ENCODE measurements at places on chromosomes 1 and 21.

DNA sequence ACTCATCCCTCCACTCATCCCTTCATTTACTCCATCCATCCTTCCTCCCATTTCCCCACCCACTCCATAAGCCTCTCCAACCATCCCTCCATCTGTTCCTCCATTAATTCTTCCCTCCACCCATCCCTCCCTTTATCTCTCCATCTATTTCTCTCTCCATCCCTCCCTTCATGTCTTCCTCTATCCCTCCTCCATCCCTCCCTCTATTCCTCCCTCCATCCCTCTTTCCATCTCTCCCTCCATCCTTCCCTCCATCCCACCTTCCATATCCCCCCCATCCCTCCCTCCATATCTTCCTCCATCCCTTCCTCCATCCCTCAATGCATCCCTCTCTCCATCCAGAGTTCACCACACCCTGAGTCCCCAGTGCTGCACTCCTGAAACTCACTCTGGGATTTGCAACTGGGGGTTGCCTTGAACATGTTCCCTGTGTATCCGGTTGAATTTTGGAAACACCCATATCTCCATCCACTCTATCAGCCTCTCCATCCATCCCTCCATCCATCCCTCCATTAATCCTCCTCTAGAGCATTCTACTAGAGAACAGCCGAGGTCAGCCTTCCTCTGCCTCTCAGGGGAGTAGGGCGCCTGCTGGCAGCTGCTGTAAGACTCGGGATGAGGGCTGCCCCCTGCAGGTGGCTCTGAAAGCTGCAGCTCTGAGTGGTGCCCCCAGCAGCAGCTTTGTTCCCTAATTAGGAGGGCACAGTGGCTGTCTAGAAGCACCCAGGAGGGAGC, 39.4 kb downstream of the ABCG1 start:
- DNase-seq: no peak

- DNase-seq: no peak
These were observed 32.8 kb upstream of the RHOU start for GRCh38 chr1:228702433-228702832.

GRCh38 chr1:202998836-202999750, 8.1 kb upstream of the TMEM183A start:
- peak; percentile 74 for DNase-seq

- DNase-seq: no peak
These were observed 72.9 kb downstream of the LBR start for GRCh38 chr1:225354906-225355305.

- DNase-seq: no peak
These were observed 15.8 kb downstream of the ADGRB2 start for GRCh38 chr1:31748365-31748764.

GRCh38 chr1:231460614-231461013, 38.5 kb upstream of the EGLN1 start:
- DNase-seq: no peak

- DNase-seq: no peak
These were observed 25.6 kb downstream of the SLC45A1 start for GRCh38 chr1:8343464-8344001.

DNA sequence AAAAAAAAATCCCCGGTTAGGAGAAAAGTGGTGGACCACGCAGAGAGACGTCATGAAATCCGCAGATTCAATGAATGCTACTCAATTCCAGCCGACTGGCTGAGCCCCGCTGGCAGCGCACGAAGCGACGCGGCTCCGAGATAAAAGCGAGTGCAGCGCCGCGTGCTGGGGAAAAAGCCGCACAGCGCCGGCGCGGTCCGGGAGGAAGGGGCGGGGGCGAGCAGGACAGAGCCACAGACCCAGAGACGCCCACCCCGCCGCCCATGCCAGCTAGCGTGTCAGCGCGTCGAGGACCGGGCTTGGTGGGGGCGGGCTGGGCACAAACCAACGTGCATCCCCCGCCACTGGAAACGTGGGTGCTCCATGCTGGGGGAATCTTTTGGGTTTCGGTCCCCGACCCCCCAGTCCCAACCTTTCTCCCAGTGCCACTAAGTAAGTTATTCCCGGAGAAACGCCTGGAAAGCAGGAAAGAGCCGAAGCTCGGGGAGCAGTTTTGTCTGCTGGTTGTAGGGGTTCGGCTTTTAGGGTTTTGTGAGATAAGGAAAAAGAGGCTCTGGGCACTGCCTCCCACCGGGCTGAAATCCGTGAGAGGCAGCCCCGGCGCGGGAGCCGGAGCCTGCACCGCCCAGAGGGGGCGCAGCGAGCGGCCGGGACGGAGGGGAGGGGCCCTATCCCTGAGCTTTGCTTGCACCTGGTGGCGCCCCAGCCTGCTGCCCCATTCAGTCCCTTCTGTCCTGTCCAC, at the start of gene KCNJ6:
Gene KCNJ6 (minus strand): TSS at position 148 of the 742 bp plus-strand sequence. CDS start 75,775 bp downstream, outside the sequence.
- peak; percentile 34 for DNase-seq

GRCh38 chr1:106398391-106398790, 658.1 kb upstream of the PRMT6 start:
- DNase-seq: no peak

DNA sequence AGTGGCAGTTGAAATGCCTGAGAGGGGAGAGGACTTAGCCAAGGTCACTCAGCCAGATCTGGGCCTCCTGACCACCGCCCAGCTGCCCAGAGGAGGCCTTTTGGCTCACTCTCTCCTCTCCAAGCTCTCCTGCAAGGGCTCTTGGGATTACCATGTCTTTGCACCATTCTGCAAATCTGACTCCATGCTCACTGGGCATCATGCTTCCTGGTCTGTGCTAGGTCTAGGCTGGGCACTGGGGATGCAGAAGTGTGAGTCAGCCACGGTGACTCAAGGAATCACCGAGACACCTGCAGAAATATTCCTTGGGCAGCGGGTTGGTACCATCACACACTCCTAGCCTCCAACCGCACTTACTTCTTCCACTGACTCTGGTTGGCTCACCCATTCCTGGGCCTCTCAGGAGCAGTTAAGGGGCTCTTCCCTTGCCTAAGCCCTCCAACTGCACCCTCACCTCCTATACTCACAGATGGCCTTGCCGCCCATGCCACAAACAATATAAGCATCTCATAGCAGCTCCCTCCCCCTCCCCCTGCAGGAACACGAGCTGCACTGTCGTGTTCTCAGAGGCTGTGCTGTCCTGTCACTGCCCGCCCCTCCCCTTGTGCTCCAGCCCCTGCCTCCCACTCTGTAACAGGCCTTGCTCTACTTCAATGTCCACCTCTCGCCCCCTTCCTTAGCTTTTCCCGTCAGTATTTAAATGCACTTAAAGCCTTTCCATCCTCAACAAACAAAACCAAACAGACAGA, 34.8 kb downstream of the CDCP2 start:
- DNase-seq: no peak

- DNase-seq: no peak
These were observed 195.8 kb upstream of the PKN2 start for GRCh38 chr1:88488237-88488636.

DNA sequence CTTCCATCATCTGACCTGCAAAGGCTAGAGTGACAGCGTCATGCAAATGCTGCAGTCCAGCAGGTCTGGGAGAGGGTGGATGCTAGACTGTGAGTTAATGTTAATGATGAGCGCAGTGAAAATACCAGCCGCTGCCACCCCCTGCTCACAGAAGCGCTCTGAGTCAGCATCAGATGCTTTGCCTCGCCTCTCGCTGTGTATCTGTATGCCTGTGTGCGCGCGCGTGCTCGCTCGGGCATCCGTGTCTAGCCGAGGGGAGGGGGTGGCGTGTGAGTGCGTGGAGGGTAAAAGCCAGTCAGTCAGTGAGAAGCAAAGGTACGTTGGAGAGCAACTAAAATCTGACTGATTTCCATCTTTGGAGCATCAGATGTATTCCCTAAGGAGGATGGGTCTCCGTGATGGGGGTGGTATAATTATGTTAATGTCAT, 858.7 kb downstream of the USP25 start:
- DNase-seq: peak; percentile 38

GRCh38 chr1:56390232-56390867, 189.0 kb downstream of the PLPP3 start:
- DNase-seq: no peak

DNA sequence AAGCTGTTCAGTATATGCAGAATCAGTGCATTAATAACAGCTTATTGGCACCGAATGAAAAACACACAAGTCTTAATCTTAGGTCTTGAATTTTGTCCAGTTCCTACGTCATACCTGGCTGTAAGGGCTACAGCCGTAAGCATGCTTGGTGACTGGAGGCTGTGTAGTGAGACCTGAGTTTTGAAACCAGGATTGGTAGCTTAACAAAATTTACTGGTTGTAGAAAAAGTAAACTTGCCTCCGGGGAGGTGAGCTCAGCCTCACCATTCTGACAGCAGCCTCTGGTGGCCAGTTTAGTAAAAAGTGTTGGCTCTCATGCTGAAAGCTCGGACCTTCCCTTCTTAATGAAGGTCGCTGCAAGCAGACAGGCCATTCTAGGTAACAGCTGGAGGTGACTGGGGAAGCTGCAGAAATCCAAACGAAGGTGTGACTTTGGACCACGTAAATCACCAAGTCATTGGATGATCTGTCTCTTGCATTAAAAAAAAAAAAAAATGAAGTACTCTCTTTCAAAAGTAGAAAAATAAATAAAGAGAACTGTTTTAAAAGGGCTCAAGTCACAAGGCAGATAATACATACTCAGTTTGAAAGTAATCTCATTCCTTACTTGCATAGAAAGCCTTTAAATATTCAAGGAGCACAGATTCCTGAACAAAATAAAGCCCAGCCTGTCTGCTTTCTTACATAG, 48.9 kb downstream of the HLCS start:
- peak; percentile 1 for DNase-seq

DNA sequence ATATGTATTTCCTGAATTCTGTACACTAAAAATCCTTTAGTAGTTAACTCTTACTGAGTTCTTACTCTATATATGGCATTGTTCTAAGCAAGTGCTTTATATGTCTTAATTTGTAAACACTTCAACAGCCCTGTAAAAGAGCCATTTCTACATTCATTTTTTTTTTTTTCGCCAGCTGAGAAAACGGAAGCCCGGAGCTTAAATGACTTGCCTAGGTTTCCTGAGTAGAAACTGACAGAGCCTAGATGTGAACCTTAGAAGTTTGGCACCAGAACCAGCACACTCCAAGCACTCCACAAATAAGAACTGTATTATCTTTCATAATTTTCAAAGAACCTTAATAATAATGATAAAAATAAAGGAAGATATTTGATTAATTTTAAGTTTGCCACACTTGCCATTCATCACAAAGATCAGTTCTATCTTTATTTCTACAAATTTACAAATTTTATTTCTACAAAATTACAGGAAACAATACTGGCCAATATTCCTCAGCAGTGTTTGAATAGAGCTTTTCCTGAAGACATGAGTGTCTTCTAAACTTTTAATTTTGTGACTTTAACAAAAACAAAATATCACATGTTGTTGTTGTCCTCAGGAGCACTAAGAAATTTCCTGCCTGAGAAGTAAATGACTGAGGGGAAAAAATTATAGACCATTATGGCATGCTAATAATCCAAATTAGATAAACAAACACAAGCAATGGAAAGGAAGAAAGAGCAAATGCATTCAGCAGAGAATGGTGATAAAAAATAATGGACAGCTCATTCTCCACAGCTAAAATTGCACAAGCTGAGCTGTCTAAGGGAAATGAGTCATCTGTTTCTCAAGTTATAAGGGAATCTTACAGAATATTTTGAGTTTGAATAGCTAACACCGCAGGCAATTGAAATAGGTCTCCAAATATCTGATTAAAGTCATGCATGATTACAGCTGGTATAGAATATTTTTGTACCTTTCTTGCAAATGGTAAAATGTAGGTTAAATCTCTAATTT, 71.2 kb downstream of the DPYD start:
- peak; percentile 64 for DNase-seq

GRCh38 chr1:192065087-192065486, 93.2 kb upstream of the RGS18 start:
- no peak for DNase-seq

DNA sequence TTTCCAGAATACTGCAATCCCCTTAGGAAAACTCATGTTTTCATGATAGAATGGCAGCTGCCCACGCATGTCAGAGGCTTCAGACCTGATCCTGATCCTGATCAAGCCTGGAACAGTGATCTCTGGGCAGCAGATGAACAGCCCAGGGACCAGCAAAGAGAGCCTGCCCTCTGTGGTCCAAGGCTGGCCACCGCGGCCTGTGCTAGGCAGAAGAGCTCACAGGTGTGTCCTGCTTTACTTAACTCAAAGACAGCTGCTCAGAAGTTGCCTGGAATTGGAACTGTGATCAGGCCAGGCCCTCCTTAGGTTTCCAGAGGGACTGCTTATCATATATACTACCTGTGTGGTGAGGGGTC, 21.2 kb upstream of the BCAR3 start:
- no peak for DNase-seq

GRCh38 chr1:230242326-230242725, 175.3 kb downstream of the GALNT2 start:
- no peak for DNase-seq

GRCh38 chr1:94899756-94900155, 27.2 kb downstream of the CNN3 start:
- DNase-seq: no peak

GRCh38 chr1:225772323-225772768, 5.3 kb upstream of the SRP9 start:
- DNase-seq: peak; percentile 89

DNA sequence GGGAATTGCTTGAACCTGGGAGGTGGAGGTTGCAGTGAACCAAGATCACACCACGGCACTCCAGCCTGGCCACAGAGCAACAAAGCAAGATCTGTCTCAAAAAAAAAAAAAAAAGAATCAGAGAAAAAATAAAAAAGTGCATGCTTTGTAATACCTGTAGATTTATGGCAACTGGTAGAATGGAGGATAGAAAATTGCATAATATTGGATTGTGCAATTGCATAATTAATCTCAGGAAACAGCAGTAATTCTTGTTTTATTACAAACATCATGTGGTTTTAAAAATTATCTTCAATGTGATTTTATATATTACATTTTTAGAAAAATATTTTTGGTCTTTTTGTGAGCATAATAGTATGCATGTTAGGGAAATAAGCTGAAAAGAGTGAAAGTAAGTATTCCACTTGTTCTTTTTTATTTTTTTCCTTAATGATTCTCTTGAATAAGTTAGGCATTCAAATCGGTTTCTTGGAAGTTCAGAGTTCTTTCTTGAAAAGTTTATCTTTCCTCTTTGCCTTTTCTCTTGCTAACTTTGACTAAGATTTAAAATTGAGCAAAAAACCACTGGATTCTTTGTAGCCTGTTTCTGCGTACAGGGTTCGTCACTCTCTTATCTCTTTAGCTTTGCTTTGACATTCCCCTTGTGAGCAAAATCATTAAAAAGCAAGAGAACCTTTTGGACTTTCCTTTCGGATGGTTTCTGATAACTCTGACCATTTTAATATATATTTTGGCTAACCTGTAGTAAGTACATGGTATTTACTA, 127.5 kb upstream of the ADAMTS5 start:
- DNase-seq: no peak

GRCh38 chr1:227558732-227559262, 4.6 kb upstream of the ZNF678 start:
- DNase-seq: no peak

DNA sequence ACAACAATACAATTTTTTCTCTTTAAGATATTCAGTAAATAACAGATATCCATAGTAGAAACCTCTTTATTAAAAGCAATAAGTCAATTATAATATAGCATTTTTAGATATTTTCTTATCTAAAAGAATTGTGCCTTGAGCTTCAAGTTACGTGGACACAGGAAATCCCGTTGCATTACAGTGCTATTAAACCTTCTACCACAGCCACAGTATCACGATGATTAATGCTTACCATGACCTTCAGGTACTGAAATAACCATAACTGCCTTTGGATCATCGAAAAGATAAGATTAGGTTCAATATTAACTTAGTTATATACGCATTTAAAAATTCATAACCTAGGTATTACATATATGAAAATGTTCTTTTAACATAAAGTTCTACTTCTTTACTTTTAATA, 17.9 kb downstream of the B3GALNT2 start:
- DNase-seq: no peak

GRCh38 chr1:247456021-247456420, 1.9 kb downstream of the OR2B11 start:
- no peak for DNase-seq

- no peak for DNase-seq
These were observed 4.2 kb downstream of the ADCY10 start for GRCh38 chr1:167909691-167910180.
